ENCODE measurements at places on chromosomes 12 and 14.

DNA sequence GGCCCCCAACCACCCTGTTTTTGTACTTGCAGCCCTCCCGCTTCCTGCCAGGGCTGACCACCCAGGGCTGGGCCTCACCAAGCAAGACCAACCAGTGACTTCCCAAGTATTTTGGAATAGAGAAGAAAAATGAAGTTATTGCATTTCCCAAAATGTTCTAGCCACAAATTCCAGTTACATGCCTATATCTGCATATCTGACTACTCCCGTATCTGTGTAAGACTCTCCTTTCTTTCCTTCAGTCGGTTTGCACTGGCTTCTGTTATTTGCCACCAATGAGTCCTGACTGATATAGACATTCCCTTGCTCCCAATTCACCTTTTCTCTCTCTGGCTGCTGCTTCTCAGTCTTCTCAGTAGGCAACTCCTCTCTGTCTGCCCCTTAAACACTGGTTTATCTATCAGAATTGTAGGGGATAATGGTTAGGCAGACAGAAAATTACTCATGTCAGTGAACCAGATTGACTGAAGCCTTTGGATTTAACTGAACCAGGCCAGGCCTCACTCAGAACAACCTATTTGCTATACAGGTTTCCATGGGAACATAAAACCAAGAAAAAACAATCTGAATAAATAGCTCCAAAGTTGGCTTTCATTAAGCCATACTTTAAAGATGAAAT is 85.3 kb downstream of the SPTSSA start:
- DNase-seq: no peak

DNA sequence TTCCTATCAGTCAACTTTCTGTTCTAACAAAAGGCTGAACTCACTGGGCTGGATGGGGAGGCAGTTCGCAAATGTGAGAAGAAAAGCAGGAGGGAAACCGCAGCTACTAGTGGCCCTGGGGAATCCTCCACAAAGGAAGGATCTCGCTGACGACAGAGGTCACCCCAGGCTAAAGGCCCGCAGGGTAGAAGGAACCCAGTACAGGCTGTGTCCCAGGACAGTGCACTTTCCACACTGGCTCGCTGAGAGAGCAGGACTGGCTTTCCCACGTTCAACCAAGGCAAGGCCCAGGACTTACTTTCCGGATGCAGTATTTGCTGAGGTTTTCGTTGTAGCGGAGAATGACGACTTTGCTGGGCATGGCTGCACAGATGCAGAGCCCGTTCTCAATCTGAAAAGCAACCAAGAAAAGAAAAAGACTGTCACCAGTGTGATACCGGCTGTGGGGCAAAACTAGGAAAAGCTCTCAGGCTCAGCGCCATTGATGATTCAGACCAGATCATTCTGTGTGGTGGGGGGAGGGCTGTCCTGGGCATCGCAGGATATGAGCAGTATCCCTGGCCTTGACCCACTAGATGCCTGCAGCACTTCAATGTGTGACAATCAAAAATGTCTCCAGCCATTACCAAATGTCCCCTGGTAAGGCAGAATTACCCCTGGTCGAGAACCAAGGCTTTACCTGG is 36.3 kb downstream of the PRKAB1 start:
- DNase-seq: no peak

GRCh38 chr12:54428050-54429013 is 9.3 kb upstream of the ITGA5 start:
- no peak for DNase-seq

DNA sequence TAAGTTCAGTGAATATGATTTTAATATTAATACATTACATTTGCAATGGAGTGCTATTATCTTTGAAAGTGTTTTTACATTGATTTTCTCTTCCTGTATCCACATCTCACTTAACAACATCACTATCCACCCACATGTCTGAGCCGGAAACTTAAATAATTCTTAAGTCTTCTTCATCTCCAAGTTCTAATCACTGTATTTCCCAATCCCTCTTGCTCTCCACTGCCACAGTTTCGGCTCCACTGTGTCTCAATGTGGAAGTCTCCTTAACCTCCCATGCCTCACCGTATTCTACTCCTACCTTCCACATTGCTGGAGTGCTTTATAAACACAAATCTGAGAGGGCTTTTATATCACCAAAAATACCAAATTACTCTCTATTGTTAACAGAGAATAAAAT is 25.3 kb downstream of the RTN1 start:
- no peak for DNase-seq

DNA sequence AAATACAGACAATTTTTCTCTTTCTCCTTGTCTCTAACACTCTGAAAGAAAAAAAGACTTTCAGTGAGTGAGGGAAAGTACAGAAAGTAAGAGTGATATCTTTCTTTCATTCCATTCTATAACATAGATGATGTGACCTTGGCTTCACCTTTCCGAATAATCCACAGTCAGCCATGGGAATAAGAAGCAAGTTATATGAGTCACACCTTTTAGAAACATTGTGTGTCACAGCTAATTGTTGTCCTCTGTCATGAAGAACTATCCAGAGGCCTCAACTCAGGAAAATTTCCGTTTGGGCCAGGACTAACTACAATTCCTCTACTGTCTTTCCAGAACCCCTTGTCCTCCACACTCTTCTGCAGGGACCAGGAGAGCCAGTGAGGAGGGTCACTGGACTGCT is 209.7 kb upstream of the FAR2 start:
- DNase-seq: no peak

DNA sequence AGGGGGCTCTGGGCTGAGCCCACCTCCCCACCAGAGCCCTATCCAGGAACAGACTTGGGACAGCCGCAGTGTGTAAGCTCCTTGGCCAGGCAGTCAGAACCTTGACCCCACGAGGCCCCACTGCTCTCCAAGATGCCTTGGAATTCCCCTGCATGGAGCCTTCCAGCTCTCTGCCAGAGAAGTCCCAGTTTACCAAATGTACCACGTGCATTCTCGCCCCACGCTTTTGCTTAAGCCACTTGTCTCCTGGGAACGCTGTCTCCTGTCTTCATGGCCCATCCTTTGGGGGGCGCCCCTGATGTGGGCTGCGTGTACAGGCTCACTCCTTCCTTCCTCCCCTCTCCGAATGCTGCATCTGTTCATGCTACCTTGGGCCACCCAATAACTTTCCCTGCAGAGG is 7.9 kb downstream of the FAIM2 start:
- DNase-seq: no peak
